ENCODE measurements at places on chromosomes 11 and 22.

DNA sequence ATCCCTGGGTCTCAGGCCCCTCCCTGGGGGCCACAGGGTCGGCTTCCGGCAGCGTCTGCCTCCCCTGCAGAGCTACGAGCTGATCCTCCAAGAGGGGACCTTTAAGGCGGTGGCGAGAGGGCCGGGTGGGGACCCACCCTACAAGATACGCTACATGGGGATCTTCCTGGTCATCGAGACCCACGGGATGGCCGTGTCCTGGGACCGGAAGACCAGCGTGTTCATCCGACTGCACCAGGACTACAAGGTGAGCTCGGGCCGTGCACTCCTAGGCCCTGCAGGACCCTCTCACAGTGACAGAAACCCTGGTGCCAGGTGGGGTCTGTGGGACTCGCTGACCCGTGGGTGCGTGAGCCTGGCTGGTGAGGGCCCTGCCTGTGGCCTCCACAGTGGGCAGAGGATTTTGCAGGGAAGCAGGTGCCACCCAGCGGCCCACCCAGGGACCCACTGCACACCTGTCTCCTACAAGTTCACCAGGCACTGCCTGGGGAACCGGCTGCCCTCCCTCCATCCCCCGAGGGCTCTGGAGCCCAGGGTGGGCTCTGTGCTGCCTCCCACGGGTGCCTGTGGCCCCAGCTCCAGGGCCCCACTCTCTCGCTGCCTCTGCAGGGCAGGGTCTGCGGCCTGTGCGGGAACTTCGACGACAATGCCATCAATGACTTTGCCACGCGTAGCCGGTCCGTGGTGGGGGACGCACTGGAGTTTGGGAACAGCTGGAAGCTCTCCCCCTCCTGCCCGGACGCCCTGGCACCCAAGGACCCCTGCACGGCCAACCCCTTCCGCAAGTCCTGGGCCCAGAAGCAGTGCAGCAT is 13.7 kb downstream of the MUC5B start:
- DNase-seq = no peak

GRCh38 chr22:37464181-37464580 is 22.0 kb downstream of the MFNG start:
- DNase-seq = no peak

- DNase-seq = no peak
These were observed 618 bp upstream of the CCDC81 start for GRCh38 chr11:86374069-86374468.

- no peak for DNase-seq
These were observed 111.8 kb downstream of the MPPED2 start for GRCh38 chr11:30474151-30474954.

DNA sequence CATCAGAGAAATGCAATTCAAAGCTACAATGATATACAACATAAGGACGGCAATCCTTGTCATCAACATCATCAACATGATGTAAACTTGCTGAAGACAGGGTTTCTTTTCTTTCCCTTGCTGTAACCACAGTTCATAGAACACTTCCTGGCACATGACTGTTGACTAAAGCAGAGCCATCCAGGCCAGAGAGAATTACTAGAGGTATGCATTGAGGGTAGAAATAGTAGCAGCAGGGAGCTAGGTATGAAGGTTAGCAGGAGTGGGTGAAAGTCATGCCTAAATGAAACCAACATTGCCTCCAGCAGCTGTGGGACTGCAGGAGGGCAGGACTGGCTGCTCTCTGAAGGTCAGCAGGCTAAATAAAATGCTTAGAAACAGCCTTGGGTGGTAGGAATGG is 103.7 kb downstream of the LRRC32 start:
- no peak for DNase-seq

DNA sequence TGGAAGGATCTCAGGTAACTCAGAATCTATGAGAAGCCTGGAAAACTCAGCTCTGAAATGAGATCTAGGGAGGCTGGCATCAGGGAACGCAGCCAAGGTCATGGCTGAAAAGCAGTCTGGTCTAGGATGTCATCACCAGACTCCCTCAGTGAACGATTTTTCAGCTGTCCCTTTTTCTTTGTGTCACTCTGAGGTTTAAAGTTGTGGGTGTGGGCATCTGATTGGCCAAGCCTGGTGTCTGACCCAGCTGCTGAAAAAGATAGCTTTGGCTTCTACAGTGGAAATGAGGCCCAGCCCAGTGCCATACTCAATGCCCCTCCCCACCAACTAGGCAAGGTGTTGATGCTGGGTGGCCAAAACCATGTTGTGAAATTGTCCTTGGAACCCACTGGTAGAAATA is 14.5 kb downstream of the RPS3 start:
- no peak for DNase-seq

GRCh38 chr11:130911306-130911705 is 5.0 kb downstream of the SNX19 start:
- no peak for DNase-seq

GRCh38 chr11:72418834-72419560 is 15.3 kb downstream of the CLPB start:
- no peak for DNase-seq

DNA sequence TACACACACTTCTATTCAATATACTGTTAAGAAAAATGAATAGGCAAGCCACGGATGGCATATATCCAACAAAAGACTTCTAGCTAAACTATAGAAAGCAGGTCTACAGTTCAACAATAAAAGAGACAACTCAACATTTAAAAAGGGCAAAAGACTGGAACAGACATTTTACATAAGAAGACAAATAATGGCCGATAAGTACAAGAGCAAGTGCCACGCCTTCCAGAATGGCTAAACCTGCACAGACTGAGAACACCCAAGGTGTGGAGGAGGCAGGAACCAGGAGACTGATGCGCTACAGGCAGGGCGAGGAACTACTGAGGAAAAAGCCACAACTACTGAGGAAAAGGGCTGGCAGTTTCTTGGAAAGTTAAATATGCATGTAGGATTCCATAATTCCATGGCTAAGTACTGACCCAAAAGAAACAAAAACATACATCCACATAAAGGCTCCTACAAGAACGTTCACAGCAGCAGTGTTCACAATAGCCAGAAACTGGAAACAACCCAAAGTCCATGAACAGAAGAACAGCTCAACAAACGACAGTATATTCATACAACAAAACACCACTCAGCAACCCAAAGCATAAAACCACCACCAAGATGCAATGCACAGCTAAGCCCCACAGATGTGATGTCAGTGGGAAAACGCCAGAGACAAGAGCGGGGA is 9.6 kb upstream of the MOB2 start:
- no peak for DNase-seq

All from T-helper 1 cell (primary cell).